ENCODE measurements at places on chromosomes 12 and 14.

GRCh38 chr12:95390932-95391331 is 83.0 kb upstream of the METAP2 start:
- no peak for DNase-seq

DNA sequence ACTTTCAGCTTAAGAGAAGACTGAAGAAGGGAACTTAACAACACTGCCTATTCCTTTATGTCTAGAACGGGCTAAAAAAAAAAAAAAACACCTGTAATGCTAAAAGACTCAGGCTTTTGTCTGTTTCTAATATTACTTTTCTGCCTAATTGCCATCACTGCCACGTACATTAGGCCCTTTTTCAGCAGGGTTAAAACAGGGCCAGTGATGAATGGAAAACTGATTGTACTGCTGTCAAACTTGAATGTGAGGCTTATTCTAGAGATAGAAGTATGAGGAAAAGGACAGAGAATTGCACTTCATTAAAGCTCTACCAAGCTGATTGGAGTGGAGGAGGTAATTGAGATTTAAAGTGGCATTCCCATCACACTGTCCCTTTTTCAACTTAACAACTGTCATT is 535.8 kb downstream of the PRKD1 start:
- no peak for DNase-seq

GRCh38 chr12:109828754-109829511 is 4.3 kb downstream of the TRPV4 start:
- DNase-seq = no peak

GRCh38 chr12:113065126-113066007 is 8.8 kb downstream of the DTX1 start:
- DNase-seq = no peak

DNA sequence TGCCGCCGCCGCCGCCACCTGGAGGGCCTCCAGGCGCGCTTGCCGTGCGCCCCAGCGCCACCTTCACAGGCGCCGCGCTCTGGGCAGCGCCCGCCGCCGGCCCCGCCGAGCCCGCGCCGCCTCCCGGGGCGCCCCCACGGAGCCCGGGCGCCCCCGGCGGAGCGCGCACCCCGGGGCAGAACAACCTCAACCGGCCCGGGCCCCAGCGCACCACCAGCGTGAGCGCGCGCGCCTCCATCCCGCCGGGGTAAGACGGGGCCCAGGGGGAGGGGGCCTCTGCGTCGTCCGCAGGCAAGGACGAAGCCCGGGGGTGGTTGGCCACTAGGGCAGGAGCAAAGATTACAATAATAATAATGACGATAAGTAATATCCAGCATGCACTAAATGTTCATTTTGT is 21.3 kb downstream of the DTX1 start:
- DNase-seq = no peak

DNA sequence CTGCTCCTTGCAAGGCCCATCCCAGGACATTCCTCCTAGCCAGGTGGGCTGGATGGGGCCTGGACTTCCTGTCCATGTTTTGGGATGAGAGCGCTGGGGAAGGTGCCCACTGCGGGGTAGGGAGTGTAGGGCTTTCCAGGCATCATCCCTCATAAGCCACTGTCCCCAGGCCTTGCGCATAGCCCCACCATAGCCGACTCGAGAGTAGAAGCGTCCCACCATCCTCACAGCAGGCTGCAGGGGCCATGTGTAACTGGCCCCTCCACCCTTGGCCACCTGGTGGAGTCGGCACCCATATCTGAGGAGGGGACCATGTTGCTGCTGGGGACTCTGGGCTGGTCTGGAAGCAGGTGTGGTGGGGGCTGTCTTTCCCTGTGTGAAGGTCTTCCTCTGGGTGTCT is 30.5 kb downstream of the SH2B3 start:
- no peak for DNase-seq

DNA sequence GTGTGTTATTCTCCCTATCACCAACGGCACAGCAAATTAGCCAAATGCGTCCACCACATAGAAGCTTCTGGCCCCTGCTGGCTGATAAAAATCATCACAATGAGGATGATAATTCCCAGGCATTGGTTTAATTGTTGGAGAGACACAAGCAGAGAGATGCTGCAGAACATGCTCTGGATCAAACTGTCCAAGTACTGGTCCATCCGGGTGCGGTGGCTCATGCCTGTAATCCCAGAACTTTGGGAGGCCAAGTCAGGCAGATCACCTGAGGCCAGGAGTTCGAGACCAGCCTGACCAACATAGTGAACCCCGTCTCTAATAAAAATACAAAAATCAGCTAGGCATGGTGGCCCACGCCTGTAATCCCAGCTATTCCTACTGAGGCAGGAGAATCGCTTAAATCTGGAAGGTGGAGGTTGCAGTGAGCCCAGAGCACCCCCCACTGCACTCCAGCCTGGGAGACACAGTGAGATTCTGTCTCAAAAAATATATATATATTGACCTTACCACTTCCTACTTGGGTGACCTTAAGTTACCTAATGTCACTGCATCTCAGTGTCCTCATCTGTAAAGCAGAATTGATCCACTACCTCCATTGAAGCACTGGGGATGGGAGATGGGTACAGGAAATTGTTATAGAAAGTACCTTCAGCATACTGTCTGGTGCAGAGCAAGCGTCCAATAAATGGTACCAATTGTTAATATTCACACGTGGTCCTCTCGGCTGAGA is 83.7 kb upstream of the EGLN3 start:
- no peak for DNase-seq

DNA sequence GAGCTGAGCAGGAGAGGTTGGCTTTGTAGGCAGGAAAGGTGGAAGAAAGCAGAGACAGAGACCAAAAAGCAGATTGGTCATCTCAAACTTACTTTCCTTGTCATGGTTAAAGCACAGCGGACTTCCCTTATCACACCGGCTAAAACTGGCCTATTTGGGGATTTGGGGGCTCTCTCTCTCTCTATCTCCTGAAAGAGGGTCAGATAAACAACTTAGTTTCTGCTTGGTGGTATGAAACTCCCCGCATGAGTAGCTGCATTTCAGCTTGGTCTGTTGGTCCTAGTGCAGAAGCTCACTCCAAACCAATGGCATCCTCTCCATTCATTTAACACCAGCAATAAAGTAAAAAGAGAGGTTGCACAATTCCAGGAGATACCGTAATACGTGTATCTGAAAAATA is 57.1 kb downstream of the TNFAIP2 start:
- DNase-seq = no peak

GRCh38 chr14:98069712-98070171 is 1202.3 kb downstream of the BCL11B start:
- peak; percentile 25 for DNase-seq

- DNase-seq = no peak
These were observed 604.5 kb downstream of the VRK1 start for GRCh38 chr14:97401714-97402113.

DNA sequence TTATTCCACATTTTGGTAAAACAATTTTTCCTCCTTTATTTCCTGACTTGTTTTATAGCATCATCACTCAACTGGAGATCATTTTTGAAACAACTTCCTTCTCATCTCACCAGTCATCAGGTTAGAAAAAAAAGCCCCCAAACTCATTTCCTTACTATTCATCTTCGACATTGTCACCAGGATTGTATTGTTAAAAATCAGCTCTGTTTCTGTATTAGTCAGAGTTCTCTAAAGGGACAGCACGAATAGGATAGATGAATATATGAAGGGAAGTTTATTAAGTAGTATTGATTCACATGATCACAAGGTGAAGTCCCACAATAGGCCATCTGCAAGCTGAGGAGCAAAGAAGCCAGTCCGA is 392.6 kb downstream of the FUT8 start:
- no peak for DNase-seq

DNA sequence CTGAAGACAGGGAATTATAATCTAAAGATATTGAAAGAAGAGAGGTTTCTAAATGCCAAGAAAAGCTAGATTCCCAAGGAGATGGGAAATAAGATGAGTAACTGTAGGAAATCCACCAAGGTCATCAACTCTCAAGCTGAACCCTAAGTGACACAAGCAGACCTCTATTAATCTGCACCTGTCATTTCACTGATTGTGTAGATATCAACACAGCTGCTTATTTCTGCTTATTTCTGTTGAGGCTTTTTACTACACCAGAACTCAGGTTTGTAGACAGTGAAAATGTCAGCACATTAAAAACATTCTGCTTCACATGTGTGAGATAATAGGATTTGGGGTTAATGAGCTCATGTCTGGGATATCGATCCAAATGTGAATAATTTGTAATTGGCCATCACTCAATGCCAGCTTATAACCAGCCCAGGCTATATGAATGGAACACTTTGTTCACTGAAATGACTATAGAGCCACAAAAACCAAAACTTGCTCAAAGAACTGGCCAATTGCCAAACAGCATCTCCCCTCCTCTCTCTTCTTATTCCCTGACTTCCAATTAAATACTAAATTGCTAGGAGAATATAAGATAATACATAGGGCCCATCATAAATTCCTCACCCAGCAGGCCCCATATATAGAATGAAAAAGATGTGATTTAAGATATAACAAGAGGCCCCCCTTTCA is 188.7 kb upstream of the ARID2 start:
- no peak for DNase-seq

GRCh38 chr14:36514278-36515104 is 5.5 kb downstream of the NKX2-1 start:
- DNase-seq = peak; percentile 98

DNA sequence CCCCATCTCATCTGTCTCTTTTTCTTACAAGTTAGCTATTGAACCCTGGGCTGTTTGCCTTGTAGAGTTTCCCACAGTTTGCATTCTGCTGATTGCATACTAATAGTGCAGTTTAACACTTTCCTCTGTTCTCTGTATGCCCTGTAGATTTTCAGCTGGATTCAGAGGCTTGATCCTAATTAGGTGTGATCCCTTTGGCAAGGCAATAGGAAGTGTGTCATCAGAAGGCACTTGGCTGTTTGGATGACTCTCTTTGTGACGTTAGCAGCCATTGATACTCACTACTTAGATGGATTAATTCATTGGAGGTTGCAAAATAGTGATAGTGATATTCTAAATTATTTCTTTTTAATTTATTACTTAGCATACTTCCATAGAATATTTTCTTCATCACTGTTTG is 33.6 kb downstream of the FUT8 start:
- DNase-seq = no peak

- DNase-seq = peak; percentile 50
These were observed 14.1 kb upstream of the AMN1 start for GRCh38 chr12:31742891-31743290.

DNA sequence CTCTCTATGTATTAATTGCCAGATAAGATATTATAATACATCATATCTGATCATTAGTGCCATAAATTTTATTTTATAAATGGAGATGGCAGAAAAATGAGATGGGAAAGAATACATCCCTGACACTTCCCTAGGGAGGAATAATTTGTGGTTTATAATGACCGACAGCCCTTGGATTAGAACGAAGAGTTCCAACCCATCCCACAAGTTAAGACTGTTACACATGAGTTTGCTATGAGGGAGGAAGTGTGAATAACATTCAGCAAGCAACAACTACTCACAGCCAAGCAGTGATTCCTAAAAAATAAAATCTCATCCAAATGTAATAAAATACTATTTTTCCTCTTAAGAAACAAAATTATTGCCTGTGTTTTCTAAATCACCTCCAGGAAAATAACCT is 299.0 kb downstream of the CCDC91 start:
- DNase-seq = no peak

- DNase-seq = no peak
These were observed 37.8 kb upstream of the ATP2A2 start for GRCh38 chr12:110243227-110243626.

DNA sequence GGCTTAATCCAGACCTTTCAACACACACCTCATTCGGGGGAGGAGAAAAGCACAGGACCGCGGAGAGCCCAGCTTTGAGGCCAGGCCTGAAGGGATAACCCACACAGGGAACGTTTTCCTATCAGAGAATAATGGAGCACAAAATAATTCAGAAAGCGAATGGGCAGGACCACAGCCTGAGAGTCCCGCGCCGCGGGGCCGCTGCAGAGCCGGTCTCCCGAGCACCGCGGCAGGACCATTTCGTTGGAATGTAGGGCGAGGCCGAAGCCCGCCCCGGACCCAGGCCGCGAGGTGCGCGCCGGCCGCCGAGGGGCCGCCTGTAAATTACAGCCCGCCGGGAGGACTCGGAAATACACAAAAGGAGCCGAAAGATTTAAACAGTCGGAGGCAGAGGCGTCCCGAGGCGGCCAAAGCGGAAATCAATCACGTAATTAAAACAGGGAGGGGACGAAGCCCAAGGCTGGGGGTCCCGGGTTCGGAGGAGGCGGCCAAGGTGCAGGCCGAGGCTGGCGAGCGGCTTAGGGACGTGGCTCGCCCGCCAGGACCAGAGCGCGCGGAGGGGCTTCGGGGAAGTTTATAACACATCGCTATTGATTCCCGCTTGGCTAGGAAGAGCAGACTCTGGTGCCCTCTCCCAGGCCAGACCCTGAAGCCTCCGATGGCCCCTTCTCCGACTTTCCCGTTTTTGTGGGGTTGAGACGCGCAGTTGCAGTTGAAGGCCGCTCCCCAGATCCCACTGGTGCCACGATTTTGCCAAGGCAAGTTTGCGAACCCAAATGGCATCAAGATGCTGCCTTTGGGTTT is 6.3 kb upstream of the HOXC4 start:
- DNase-seq = no peak

DNA sequence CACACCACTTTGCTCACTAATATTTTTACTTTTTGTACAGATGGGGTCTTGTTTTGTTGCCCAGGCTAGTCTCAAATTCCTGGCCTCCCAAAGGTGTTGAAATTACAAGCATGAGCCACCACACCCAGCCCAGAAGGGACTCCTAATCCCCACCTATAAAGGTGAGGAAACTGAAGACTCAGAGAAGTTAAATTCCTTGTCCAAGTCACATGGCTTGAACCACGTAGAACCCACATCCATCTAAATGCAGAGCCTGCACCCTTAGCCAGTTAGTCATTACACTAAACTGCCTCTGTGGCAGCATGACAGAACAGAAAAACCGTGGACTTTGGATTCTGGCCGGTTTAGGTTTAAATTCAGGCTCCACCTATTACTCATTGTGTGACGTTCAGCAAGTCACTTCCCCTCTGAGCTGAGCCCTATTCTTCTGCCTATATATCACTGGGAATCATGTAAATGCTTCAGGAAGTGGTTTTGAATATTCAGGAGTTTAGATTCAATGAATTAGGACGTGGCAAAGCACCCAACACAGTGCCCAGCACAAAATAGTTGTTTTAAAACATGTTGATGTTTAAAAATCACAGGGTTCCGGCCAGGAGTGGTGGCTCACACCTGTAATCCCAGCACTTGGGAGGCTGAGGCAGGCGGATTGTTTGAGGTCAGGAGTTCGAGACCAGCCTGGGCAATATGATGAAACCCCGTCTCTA is 3.0 kb upstream of the CORO1C start:
- no peak for DNase-seq

GRCh38 chr14:55901291-55901690 is 216.9 kb upstream of the PELI2 start:
- DNase-seq = no peak

- DNase-seq = no peak
These were observed 41.9 kb upstream of the NFKBIA start for GRCh38 chr14:35446450-35446849.

GRCh38 chr12:61896436-61896835 is 363.8 kb upstream of the USP15 start:
- no peak for DNase-seq

GRCh38 chr12:46437469-46437868 is 64.9 kb upstream of the SLC38A2 start:
- no peak for DNase-seq

Measured in DMS79 treated with DMSO at 0.1 percent for 48 hours (cell line).